ENCODE measurements at places on chromosomes 3 and 15.
A peak's percentile ranks its signal among the peaks of the same experiment; 100 is the strongest.

DNA sequence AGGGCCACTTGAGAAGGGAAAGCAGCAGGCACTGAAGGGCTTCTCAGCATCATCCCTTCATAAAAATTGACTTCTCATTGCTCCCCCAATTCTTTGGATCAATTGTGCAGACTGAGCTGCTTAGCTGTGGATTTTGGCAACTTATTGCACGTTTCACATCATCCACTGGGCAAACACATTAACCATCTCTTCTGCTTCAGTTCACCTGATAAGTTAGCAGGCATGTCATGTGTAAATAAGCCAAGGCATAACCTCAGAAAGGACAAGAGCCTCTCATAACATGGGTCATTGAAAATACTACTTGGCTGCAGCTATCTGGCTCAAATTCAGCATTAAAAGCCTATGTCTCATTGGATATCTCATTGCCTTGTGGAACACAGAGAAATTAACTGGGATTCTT lies 366.5 kb downstream of the LRRC3B start:
- no peak for DNase-seq

DNA sequence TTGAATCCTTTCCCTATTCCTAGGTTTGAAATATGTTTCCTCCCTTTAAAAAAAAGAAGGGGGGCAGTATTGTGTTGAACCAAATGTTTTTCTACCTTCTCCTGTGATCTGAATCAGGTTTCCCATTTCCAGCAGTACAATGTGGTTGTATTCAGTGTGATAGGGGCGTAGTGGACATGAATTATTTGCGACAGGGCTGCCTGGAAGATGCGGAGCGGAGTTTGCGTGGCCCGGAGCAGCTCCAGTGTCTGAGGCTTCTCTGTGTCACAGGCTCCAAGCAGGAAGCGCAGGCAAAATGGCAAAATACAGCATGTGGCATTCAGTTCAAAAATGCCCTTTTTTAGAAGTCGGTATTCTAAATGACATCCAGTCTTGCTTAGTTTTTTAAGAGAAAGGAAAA lies 154.4 kb downstream of the PGPEP1L start:
- DNase-seq = peak; percentile 94

DNA sequence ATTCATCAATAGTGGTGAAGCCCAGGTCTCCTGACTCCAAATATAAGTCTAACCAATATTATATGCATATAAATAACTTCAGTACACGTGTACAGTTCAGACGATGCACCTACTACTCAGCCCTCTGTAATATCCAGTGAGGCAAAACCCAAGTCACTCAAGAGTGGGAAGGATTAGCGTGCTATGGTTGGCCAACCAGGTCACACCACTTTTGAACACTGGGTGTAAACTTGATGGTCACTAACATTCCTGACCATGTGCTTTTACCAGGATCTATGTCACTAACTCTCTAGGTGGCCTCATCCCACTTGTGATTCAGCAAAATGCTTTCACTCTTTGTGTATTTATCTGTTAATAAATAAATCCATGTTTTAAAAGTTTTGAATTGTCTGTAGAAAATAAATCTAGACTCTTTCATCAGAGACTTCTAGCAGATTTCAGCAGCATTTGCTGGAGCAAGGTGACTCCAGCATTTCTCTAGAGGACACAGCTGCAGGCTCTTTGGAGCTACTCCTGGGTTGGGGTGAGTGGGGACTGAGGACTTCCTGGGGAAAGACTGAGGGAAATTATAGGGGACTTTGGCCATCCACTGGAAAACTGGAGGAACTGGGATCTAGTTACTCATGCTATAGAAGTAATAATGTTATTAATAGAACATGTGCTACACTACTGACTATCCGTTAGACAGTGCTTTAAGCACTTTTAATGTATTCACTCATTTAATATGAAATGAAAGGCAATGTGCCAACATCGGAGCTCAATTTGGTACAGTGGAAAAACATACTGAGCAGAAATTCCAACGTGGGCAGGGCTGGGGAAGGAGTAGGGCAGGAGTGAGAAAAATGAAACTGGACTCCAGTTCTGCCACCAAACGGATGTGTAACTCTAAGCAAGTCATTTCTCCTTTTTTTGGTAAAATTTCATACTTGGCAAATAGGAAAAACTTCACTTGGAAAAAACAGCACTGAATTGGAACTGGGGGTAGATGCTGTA lies 97.9 kb downstream of the RORA start:
- no peak for DNase-seq

DNA sequence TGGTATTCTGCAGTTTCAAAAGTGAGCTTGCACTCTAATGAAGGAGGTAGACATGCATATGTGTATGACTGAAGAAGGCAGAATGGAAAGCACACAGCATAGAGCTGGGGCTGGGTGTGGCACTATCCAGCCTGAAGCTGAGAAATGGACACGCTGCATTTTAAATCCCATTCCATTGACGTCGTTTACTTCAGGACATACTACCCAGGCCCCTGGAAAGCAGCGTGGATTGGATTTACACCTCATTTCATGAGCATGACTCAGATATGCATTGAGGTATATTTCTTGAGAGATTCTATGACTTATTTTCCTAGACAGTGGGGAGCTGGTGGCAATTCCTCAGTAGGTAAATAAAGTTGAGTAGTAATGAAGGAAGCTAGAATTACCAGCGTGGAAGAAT lies 101.4 kb downstream of the ABI3BP start:
- no peak for DNase-seq

- DNase-seq = no peak
Observed at GRCh38 chr3:4637265-4637664, 144.1 kb downstream of the ITPR1 start.

DNA sequence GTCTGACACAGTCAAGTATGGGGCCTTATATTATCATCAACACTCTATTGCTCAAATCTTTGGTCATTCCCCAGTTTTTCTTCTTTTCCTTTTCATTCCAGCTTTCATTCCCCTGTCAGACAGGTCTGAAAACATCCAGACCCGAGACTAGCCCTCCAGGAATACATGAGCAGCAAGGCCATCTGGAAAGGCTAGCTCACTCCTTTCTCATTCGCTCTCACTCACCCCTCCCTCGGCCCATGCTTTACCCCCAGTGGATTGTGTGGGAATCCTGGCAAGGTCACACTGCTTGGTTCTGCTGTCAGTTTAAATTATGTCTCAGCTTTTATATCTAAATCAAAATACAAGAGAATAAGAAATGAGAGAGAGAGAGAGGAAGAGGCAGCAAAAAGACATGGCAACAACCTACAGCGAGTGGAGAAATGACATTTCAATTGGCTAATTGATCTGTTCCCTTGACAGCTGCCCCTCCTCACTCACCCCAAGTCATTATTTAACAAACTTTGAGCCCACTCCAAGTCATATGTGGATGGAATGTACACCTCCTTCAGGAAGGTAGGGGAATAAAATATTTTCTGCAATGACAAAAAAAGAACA lies 962.2 kb downstream of the TUSC7 start:
- DNase-seq = peak; percentile 41

- DNase-seq = no peak
Observed at GRCh38 chr15:58900631-58901030, 32.8 kb downstream of the SLTM start.

DNA sequence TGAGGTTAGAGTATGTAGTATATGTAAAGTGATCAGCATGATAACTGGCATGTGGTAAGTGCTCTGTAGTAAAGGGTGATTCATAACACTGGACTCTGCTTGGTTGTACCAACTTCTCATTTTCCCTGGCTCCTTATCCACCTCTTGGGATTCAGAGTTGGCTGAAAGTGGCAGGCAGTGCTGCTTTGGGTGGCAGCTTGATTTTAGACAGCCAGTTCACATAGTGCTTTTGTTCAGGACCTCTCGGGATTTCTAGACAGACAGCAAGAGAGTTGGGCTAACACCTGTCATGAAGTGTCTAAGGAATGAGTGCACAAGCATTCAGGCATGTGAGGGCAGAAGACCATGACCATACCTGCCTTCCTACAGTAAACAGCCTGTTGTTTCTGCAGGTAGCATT lies 69.0 kb downstream of the RBM6 start:
- peak; percentile 50 for DNase-seq

DNA sequence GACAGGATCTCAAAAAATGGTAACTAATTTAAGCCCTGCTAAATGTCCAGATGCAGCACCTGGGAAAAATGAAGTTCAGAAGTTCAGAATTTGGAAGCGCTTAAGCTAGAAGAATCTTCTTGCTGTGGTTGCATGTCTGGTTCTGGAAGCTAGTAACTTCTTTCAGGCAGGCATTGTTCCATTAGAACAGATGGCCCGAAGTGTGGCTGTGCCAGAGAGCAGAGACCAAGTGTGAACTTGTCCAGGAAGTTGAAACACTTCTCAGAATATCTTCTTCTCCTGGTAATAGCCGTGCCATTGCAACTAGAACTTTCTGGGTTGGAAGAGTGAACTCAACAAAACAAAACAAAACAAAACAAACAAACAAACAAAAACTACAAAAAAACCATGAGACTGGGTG lies 80.0 kb downstream of the MITF start:
- DNase-seq = no peak

- no peak for DNase-seq
Observed at GRCh38 chr3:84223512-84223911, 735.3 kb upstream of the CADM2 start.

DNA sequence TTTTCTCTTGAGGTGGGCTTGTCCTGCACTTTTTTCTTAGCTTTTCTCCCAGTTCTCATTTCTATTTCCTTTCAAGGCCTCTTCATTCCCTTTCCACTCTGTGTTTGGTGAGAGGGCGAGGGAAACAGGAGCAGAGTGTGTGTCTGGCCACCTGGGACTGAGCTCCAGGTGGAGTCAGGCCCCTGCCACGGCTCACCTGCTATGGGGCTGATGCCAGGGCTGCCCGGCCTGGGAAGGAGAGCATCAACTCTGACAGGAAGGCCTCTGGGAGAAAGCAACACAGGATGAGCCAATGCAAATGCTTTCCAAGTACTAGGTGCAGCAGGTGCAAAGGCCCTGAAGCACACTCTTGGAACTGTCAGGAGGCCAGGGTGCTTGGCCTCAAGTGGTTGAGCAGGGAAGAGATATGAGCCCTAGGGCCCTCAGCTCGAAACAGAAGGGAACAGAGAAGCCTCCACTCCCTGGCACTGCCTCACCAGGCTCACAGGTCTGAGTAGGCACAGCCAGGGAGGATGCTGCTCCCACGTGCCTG lies 27.3 kb upstream of the DUSP7 start:
- DNase-seq = no peak

DNA sequence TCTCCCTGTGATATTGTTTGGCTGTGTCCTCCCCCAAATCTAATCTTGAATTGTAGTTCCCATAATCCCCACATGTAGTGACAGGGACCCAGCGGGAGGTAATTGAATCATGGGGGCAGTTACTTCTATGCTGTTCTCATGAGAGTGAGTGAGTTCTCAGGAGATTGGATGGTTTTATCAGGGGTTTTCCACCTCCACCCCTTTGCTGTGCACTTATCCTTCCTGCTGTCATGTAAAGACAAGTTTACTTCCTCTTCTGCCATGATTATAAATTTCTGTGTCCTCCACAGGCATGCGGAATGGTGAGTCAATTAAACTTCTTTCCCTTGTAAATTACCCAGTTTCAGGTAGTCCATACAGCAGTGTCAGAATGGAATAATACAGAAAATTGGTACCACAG lies 24.7 kb downstream of the TUSC7 start:
- DNase-seq = no peak

DNA sequence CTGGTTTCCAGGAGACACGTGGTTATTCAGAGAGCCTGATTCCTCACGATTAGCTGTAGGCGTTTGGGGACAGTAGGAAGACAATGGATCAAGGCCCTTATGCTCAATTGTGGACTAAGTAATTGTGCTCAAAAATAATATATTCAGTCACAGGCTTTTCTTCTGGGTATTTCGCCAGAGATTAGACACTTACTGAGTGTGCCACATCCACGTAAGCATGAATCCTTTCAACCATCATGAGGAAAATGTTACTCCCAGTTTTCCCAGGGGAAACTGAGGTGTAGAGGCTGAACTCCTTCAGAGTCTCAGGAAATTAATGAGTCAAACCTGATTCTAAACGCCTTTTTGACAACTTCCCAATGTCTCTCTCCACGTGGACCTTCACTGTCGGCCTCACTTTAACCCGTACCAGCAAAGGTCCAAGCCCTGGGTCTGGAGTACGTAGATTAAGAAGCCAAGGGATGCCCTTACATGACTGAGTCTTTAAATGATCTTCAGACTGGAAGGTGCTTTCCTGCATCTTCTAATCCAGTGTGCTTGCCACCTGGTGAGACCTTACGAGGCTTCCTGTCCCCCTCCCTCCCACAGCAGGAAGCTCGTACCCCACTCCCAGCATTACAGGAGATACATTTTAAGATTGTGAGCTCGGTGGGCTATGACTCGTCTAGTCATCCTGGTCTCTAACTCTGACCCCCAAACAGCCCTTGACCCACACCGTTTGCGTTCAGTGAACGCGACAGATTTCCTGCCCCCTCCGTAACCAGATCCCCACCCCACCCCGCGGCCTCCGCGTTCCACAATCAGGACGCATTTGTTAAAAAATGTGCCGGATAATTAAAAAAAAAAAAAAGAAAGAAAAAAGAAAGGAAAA lies 1.7 kb downstream of the PKM start:
- DNase-seq = peak; percentile 69

GRCh38 chr15:90552162-90552928 lies 22.6 kb downstream of the CRTC3 start:
- peak; percentile 71 for DNase-seq

- no peak for DNase-seq
Observed at GRCh38 chr3:175082631-175083030, 223.5 kb downstream of the NAALADL2 start.

- DNase-seq = peak; percentile 50
Observed at GRCh38 chr15:49458145-49458544, 35.1 kb downstream of the FGF7 start.

GRCh38 chr15:68348081-68348480 lies 70.5 kb downstream of the FEM1B start:
- no peak for DNase-seq

- DNase-seq = no peak
Observed at GRCh38 chr3:42157540-42158538, 66.7 kb downstream of the TRAK1 start.

GRCh38 chr15:98760112-98760826 lies 111.9 kb downstream of the IGF1R start:
- DNase-seq = no peak

DNA sequence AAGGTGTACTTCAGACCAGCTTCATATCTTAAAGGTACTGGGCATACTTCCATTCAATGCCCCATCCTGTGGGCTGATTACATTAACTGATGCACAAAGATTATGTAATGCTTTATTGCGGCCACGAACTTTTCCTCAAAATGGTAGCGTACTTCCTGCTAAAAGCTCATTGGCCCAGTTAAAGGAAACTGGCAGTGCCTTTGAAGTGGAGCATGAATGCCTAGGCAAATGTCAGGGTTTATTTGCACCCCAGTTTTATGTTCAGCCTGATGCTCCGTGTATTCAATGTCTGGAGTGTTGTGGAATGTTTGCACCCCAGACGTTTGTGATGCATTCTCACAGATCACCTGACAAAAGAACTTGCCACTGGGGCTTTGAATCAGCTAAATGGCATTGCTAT lies 3.4 kb downstream of the SKIL start:
- DNase-seq = no peak

- DNase-seq = no peak
Observed at GRCh38 chr3:114877378-114878113, 269.5 kb downstream of the ZBTB20 start.

GRCh38 chr15:26191193-26191592 lies 328.1 kb upstream of the ATP10A start:
- DNase-seq = no peak

Measured in adipocyte (in vitro differentiated cells).